ENCODE measurements at places on chromosomes 12 and 14.

DNA sequence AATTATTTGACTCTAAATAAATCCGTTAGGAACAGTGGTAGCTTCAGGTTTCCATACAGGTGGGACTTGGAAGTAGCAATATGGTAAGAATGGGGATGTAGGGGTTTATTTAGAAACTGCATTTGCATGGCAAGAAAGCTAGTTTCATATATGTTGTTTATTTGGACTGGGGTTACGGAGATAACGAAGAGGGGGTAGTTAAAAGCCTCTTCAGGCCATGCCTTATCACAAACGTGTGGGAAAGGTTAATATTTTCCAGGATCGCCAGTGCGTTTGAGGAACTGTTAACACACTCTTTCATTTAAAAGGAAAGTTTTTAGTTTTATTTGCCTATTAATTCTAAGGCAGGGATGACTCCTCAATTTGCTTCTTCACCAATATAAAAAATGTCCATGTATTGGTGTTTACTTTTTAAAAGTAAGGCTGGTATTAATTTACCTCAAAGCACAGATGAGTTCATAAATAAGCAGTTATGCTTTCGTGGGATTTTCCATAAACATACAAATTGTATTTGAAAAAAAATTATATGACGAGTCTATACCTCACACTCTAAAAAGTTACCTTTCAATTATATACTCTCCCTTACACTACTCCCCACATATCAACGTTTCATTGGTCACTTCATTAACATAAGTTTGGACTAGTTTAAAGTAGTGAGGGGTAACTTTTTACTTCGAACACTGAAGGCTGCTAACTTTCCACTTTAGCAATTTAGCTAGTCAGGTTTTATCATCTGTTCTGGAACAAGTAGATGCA, 814 bp downstream of the RAB2B start:
- no peak for DNase-seq

- DNase-seq, result peak; percentile 36
These were observed 51.3 kb downstream of the CPSF6 start for GRCh38 chr12:69290545-69291277.

- no peak for DNase-seq
These were observed 8.9 kb downstream of the VAMP1 start for GRCh38 chr12:6461401-6462233.

- DNase-seq, result no peak
These were observed 3.9 kb upstream of the LRP1 start for GRCh38 chr12:57124261-57124877.

GRCh38 chr12:62191491-62192179, 68.6 kb upstream of the USP15 start:
- DNase-seq, result peak; percentile 66

- DNase-seq, result no peak
These were observed 99.4 kb downstream of the ETV6 start for GRCh38 chr12:11748903-11749302.

DNA sequence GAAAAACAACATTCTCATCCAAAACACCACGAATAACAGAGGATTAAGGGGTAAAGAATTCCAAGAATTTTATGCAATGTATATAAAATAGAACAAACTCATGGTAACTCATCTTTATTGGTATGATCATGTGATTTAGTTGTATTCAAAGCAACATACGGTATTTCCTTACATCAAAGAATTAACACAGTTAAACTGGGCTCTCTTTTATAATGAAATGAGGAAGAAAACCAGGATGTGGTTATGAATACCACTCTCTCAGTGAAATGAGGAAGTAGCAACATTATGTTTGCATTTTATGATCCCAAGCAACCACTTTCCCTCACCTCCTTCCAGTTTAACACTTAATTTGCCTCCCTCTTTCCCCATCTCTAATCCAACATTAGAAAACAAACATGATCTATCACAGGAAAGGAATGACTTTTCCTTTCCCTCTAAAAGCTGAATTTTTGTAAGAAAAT, 22.9 kb downstream of the SPTLC2 start:
- DNase-seq, result peak; percentile 89

- no peak for DNase-seq
These were observed 647.1 kb upstream of the FLRT2 start for GRCh38 chr14:84882830-84883229.

GRCh38 chr14:95961481-95961880, 77.7 kb upstream of the C14orf132 start:
- no peak for DNase-seq

DNA sequence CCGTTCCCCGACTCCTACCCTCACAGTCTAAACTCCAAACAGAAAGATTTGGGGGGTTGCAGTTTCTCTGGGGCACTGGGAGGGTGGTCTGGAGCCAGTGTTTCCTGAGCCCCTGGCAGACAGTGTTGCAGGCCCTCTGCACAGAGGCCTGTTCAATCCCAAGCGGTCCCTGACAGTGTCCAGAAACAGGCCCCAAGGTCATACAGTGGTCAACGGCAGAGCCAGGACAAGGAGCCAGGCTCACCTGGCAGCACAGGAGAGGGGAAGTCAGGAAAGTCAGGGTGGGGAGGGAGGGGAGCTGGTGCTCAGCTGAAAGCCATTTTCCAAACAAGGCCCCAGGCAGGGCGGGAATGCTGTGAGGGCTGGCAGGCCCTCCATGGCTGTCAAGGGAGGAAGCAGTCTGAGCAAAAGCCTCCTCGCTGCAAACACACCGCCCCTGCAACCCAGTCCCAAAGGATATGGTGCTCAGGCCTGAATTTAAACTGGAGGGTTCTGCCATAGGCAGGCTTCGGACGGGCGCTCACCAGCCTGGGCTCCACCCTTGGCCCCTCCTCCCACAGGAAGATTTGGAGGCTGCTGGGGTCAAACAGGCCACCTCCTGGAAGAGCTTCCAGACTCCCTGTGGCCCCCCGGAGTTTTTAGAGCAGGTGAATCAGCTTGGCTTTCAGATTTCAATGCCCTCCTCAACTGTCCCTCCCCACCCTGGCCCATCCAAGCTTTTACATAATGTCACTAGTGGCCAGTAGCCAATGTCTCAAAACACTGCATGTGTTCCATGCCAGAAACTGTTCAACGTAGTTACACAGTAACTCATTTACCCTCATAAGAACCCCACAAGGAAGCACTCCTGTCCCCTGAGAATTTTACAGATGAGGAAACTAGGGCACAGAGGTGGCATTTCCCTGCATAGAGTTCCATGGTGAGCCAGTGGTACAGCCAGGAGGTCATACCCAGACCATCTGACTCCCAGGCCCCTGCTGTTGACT, 41.5 kb downstream of the CHGA start:
- DNase-seq, result no peak

DNA sequence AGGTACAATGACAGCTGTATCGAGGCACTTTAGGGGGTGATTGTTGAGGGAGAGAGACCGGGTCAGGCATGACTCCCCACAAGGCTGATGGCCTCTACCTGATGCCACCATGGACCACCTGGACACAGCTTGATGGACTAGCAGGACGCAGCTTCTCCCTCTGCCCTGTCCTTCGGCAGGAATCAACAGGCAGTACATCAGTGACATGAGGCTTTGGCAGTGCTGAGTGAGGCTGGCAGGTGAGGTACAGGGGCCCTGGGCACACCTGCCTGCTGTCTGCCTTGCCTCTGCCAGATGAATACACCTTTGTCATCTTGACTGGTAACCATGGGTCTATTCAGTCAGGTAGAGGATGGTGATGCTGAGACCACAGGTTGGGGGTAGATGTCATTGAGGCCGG, 25.3 kb upstream of the ESRRB start:
- DNase-seq, result no peak

GRCh38 chr12:18658829-18659228, 79.0 kb downstream of the PLCZ1 start:
- no peak for DNase-seq

DNA sequence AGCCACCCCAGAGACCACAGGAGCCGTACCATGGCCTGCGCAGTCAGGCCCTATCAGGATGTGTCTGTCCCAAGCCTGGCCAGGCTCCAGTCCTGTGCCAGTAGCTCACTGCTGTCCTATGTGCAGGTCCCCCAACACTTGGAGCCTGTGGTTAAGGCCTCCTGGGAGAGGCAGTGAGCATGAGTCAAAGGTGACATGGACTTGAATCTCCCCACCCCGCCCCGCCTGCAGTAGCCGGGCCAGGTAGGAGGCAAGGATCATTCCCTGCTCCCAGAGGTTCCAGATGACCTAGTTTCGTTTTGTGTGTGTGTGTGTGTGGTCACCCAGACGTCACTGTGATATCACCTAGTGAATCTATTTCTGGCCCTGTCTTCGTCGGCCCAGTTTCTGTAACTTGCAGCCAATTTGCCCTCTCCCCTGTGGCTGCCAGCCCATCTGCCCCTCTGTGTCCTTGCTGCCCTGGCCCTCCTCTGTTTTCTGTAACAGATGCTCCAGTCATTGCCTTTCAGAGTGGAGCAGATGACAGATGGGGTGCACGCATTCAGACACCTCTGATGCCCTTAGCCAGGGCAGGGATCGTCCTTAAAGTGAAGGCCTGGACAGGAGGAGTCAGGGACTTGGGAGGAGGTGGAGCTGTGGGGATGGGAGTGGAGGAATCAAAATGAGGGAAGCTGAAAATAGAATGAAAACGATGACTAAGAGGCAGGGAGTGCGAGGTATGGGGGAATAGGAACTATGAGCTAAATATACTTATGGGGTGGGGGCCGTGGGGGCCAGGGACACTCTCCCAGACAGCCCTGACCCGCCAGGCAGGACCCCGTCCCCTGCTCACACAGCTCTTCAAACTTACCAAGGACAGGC, 37.4 kb downstream of the SLC6A12 start:
- DNase-seq, result no peak

DNA sequence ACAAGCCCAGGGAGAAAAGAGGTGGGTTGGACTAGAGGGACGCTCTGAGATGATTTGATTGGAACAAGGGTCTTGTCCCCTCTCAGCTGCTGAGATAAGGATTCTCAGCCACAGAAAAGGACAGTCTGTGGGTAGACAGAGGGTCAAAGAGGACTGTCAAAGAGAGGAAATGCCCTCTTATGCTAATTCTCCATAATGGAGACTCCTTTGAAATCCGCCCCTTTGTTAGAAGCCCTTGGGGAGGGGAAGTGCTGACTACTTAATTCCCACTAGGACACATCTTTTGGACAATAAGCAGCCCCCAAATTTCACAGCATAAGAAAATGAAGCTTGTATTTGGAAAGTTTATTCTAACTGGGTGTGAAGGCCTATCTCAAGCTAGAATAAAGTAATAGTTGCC, 176.6 kb downstream of the KTN1 start:
- DNase-seq, result no peak

DNA sequence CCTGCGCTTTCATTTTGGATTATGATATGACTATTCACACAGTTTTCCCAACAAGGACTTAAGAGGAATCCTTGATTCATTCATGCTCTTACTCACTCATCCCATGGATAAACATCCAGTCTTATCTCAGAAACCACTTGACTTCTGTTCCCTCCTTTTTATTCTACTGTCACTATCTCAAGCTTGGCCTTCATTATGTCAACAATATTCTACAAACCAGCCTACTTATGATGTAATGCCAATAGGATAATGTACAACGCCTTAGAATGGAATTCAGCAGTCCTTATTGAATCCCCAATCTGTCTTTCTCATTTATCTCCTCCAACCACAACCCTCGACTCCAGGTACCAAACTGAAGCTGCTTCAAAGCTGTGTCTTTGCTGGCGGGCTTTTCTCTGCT, 448.5 kb downstream of the PDZRN4 start:
- no peak for DNase-seq

GRCh38 chr14:81137316-81137715, 83.4 kb downstream of the GTF2A1 start:
- peak; percentile 40 for DNase-seq

DNA sequence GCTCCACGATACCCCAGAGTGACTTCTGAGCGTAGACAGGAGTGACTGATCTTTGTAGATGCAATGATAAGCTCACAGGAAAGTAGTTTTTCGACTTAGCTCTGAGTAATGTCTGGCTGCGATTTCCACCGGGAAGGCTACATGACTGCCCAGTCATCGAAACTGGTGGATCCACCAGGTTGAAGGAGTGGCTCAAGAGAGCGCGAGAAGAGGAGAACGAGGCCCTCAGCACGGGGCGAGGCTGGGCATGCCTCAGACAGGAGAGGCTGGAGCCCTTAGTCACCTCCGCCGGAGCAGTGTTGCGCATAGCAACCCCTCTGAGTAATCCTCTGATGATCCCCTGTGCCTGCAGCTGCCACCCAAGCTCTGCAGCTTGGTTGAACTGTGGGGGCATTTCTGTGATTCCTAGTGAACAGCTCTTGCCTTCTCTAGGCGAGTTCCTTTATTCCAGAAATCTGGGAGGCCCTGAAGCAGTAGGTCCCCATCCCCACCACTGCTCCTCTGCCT, 25.6 kb downstream of the ELK3 start:
- peak; percentile 99 for DNase-seq

GRCh38 chr12:4212845-4213244, 60.7 kb upstream of the CCND2 start:
- DNase-seq, result no peak

DNA sequence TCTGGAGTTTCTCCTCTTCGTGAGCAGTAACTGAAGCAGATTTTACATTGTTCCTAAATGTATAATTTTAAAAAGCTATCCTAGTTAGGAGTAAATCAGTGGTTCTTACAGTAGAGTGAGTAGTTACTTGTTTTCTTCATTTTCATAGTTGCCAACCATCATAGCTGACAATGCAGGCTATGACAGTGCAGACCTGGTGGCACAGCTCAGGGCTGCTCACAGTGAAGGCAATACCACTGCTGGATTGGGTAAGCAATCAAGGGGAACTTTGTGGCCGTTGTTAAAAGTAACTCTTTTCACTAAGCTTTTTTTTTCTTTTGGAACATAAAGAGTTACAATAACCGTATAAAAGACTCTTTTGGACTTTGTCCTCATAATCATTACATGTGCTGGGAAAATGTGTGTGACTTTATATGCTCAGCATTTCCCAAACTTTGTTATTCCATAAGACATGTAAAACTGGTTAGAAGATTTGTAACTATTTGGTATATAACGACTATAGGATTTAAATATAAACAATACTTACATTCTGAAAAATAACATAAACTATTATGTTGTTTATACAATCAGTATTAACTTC, 12.4 kb downstream of the LRRC10 start:
- DNase-seq, result no peak

DNA sequence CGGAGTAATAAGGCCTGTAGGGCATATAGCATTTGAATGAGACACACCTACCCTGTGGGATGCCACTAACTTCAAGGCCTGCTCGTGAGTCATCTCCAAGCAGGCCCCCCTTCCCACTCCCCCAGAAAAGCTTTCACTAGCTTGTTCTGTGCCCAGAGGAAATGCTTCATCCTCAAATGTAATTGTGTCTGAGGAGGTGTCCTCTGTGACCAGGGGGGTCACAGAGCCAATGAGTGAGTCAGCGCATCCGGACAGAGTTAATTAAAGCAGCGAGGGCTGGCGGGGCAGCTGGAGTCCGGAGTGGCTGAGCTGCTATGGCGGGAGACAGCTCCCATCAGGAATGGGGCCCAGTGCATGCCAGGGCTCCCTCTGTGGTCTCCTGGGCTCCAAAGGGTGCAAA, 27.0 kb upstream of the ESRRB start:
- peak; percentile 17 for DNase-seq

Measured in foreskin keratinocyte (primary cell).